ENCODE measurements at places on chromosomes 11 and 22.

DNA sequence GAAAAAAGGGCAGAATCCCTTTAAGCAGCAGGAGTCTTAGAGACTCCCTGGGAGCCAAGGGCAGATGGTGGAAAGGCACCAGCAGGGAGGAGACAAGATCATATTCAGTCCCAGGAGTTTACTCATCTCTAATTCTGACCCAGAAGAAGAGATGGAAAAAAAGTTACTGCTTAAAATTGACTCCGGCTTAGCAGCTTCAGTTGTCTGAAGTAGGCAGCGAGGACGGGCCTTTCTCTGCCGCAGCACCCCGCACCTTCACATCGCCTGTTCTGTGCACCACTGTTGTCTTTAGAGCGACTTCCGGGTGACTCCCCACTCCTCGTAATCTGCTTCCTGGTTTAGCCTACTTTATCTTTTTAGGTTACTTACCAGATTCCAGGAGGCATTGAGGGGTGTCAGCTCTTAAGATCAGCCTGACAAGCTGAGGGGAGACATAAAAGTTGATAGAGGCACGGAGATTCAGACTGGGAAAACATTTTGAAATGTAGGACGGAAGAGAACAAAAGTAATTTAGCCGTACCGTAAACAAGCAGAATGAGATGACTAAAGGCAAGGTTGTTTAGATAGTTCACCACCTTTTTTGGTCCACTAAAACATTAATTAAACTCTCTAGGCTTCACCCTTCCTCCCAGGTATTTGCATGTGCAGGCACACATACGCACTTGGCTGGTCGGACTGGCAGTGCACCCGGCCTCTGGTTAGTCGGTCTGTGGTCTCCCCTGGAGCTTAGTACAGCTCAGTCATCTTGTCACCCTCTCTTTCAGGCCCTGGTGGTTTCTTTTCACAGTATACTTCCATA is 74.3 kb downstream of the CECR2 start:
- peak; percentile 36 for DNase-seq

GRCh38 chr11:100878474-100878873 is 191.4 kb downstream of the ARHGAP42 start:
- no peak for DNase-seq

GRCh38 chr11:69874984-69875624 is 55.9 kb upstream of the FGF3 start:
- no peak for DNase-seq

- peak; percentile 91 for DNase-seq
Measured at GRCh38 chr11:118435290-118435892, 901 bp upstream of the KMT2A start.

DNA sequence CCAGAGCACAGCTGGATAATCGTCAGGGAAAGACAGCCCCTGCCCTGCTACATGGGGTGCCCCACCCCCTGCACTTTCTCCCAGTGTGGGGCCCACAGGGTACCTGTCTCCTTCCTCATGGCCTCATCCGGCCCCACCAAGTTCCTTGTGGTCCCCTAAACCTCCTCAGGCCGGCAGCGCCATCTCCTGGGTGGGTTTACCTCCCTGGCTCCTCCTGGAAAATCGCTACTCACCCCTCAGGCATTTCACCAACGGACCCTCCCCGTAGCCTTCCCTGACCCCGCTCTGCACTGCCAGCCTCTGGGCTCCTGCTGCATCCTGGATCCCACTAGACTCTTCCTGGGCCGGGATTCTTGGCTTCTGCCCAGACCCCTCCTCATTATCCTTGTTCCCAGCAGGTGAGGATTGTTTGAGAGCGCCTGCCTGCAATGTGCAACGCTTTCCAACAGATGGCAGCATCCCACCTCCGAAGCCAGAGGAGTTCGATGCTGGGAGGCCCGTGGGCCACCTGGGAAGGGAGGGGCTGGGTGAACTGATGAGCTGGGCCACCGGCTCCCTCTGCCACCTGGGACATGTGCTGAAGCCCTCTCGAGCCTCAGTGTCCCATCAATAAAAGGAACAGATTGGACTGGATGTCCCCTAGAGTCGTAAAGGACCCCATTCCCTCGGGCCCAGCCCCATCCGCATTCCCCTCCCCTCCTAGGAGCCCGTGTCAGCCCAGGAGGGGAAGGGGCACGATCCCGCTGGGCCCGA is 44.2 kb upstream of the TTLL12 start:
- peak; percentile 84 for DNase-seq

GRCh38 chr11:64713016-64713707 is 9.8 kb downstream of the NRXN2 start:
- DNase-seq, result no peak

DNA sequence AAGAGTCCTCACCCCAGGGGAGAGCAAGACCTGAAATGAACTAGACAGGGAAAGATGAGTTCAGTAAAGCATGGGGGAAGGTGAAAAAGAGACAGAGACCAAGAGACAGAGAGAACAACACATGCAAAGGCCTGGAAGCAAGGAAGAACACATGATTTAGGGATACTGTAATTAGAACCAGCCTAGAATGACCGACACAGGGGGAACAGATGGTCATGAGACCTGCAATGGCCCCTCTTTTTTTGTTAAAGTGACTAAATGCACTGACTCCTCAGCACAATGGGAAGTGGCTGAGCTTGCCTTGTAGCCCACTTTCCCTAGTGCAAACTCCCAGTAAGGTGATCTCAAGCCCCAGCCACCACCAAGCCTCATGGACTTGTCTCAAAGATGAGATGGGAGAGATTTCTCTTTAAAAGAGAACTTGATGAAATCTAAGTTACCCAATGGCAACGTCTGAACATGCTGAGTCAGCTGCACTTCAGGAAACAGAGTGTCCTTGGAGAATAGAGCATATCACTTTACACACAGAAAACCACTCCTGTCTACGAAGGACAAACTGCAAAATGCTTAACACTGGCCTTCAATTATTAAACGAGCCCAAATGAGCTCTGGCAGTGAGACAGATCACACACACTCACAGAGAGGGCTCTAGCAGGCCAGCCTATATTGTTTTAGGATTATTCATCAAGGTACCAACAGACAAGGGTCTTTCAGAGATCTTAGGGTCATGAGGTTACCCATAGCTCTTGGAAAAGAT is 91.0 kb downstream of the SERGEF start:
- peak; percentile 48 for DNase-seq

DNA sequence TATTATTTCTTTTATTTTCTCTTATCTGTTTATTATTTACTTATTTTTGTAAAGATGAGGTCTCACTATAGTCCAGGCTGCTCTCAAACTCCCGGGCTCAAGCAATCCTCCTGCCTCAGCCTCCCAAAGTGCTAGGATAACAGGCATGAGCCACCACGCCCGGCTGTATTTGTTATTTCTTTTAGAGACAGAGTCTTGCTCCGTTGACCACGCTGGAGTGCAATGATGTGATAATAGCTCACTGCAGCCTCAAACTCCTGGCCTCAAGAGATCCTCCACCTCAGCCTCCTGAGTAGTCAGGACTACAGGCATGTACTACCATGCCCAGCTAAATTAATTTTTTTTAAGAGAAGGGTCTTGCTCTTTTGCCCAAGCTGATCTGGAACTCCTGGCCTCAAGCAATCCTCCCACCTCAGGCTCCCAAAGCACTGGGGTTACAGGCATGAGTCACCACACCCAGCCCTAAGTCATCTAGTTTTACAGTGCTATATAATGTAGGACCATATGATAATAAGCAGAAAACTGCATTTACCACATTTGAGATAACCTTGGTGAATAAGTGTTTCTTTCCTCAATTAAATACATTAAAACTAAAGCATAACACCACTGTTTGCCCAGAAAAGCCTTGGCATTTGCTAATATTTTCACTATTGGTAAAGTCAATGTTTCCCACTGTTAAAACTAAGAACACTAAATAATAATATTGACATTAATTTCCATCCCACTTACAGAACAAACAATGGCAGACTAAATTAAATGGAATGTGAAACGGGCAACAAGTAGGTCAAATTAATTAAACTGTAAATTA is 127.5 kb downstream of the SIK3 start:
- no peak for DNase-seq

DNA sequence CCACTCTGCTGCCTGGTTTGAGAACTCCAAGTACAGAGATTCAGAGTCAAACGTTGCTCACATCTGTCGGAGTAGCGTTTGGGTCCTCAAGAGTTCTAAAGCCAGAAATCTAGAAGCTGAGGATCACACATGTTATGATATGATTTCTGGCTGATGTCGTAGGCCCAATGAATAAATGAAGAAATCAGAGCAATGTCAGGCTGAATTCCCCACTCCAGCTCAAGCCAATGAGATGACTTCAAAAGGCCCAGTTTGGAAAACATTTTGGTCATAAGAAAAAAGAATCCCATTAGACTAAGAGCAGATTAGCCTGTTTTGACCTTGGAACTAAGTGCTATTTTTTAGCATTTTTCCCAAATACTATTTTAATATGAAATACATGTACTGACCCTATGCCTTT is 106.7 kb downstream of the ETS1 start:
- DNase-seq, result no peak

DNA sequence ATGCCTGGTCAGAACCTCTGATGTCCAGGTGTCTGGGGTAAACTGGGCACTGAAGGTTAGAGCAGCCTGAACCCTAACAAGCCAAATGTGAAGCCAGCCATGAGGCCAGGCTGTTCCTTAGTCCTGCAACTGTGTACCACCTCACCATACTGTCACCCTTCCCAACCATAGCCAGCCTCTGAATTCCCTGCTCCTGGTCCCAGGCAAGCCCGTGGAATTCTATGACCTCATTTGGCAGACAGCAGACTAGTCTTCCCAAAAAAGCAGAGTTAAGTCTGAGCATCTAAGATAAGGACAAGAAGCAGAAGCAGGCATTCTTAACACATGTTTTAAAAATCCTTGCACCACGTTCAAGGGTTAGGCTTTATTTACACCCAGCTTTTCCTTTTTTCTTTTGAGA is 134.8 kb downstream of the C11orf58 start:
- no peak for DNase-seq

- no peak for DNase-seq
Measured at GRCh38 chr11:71179877-71180605, 72.3 kb downstream of the SHANK2 start.

GRCh38 chr11:79249295-79249993 is 191.4 kb downstream of the TENM4 start:
- DNase-seq, result no peak

GRCh38 chr22:38501797-38502672 is 4.1 kb downstream of the DDX17 start:
- DNase-seq, result no peak

- DNase-seq, result peak; percentile 78
Measured at GRCh38 chr11:131441051-131441810, 70.8 kb downstream of the NTM start.

- peak; percentile 46 for DNase-seq
Measured at GRCh38 chr22:17159504-17159951, 451 bp upstream of the HDHD5 start.

All from NCI-H524 (cell line).